DMS79 treated with DMSO at 0.1 percent for 48 hours (cell line): ENCODE measurements at places on chromosomes 6 and 20.

DNA sequence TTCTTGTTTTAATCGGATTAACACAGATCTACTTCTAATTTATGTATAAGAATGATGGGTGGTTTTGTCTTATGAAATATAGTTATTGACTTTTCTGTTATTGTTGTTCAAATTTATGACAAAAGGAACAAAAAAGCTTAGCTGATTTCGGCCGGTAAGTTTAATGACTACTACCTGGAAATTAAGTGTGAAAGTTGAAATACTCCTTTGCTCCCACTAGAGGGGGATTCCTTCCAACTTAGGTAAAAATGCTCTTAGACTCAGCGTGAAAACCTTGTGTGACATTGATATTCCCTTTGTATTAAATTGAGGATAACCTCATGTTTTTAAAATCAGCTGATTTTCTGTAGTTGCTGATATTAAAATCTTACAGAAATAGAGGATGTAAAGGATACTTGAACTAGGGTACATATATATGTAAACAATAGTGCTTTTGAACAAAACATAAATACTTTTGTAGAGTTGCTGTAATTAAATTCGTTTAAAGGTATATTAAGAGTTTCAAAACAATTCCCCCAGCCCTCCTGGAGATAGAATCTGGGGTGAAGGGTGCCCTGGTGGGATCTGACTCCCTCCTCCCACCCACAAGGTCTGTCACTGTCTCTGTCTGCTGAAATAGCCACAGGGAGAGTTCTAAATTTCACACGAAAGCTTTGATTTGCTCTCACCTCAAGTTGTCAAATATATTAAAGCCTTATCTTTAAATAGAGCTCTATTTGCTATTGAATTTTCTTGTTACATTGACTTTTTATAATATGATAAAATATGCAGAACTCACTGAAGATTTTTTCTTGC is 257.5 kb downstream of the ARID1B start:
- DNase-seq: peak; percentile 69

GRCh38 chr20:24465730-24466129 is 3.7 kb upstream of the SYNDIG1 start:
- no peak for DNase-seq

DNA sequence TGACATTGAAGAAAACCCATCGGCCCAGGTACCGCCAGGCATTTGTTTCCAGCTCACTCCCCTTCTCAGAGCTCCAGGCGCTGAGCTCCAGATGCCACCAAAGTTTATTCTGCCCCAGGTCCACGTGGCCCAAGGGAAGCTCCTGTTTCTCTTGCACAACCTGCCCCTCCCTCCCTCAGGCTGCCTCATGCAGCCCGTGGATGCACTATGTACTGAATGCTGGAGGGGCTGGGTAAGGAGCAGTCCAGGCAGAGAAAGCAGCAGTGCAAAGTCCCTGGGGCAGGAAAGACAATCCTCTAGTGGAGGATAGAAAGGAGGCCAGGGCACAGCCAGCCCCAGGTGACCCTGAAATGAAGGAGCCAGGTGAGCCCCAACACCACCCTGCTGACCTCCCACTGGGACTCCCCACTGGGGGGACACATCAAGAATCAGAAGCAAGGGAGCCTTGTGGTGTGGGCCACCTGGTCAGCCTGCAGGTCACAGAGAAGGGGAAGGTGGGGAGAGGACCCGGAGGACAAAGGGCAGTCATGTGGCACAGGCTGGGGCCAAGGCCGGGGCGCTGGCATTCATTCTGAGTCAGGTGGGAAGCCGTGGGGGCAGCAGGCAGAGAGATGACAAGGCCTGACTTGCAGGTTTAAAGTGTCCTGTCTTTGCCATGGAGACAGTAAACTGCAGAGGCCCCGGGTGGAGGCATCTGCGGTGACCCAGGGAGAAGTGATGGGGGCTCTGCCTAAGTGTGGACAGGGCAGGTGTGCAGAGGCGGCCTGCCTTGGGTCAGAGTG is 230.1 kb downstream of the PREX1 start:
- peak; percentile 6 for DNase-seq

GRCh38 chr6:28867086-28867409 is 56.7 kb downstream of the TRIM27 start:
- no peak for DNase-seq

- no peak for DNase-seq
These were observed 46.1 kb downstream of the PRKN start for GRCh38 chr6:162681447-162681846.

- no peak for DNase-seq
These were observed 5.3 kb downstream of the GCLC start for GRCh38 chr6:53539561-53539960.

- no peak for DNase-seq
These were observed 55.8 kb downstream of the RNF182 start for GRCh38 chr6:13980534-13980933.

- no peak for DNase-seq
These were observed 1688.5 kb downstream of the GRIK2 start for GRCh38 chr6:103081876-103082630.

DNA sequence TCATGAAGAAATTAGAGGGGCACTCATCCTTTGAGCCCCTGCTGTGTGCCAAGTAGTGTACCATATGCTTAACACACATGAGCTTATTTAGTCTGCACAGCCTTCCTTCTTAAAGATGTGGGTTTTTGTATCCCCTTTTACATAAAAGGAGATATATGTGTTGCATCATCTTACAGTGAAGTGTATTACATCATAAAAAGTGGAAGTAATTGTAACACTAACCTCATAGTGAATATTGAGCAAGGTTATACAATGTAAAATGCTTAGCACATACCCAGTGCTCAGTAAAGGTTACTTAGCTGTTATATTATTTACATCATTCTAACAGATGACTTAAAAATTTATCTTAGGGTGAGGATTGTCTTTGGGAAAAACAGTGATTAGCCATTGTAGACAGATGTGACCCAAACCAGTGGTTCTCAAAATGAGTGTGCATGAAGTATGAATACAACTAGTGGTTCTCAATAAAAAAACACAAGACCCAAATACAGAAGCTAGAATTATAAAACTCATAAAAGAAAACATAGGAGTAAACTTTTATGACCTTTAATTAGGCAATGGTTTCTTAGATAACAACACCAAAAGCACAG is 3.8 kb upstream of the PIGU start:
- DNase-seq: no peak

DNA sequence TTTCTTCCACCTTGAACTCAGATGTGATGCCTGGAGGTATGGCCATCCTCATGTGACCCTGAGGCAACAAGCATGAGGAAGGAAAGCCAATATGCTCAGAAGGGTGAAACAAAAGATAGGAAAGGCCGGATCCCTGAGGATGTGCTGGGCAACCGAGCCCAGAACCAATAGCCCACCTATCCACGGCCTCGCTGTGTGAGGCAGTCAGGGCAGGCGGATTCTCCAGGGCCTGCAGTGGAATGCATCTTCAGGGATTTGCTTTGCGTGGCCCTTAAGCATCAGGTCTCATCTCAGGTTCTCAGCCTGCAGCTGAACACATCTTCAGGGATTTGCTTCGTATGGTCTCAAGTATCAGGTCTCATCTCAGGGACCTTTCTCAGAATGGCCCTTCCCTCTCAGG is 139.8 kb downstream of the ANKRD60 start:
- no peak for DNase-seq

DNA sequence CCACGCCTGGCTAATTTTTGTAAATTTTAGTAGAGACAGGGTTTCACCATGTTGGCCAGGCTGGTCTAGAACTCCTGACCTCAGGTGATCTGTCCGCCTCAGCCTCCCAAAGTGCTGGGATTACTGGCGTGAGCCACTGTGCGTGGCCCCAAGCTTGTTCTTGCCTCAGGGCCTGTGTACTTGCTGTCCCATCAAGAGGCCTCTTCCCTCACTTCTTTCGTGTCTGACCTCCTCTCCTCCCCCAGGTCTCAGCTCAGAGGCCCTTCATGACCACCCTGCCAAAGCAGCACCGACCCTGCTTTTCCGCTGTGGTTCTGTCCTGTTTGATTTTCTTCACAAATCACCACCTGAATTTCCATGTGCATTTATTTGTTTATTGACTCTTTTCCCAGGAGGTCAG is 10.5 kb upstream of the UBE2V1 start:
- DNase-seq: no peak

DNA sequence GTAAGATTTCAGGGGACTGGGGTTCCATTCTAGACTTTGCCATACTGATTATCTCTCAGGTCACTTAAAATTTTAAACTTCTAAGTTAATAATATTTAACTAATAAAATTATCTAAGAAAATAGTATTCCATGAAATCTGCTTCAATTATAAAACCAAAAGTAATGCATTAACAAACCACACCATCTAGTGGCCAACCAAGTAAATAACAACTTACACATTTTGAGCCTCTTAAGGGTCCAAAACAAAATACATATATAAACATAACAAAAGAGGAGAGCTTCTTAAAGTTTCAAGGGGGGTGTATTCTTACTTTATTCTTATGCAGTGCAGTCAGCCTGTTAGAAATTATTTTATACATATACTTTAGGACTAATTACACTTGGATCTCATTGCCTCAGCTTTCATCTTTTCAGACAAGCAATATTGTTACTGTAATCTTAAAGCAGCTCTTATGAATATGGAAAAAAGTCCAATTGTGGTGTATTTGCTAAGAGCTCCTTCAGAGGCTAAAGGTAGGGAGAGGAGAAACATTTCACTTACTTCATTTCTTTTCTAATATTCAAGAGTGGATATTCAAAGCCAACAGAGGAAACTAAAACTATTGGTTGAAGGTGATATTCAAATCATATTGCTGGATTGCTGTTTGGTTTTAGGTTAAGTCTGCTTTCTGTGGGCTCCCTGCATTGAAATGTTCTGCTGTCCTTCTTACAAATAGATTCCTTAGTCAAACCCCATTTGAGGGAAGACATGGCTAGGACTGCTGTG is 199.7 kb upstream of the SIM1 start:
- peak; percentile 21 for DNase-seq

DNA sequence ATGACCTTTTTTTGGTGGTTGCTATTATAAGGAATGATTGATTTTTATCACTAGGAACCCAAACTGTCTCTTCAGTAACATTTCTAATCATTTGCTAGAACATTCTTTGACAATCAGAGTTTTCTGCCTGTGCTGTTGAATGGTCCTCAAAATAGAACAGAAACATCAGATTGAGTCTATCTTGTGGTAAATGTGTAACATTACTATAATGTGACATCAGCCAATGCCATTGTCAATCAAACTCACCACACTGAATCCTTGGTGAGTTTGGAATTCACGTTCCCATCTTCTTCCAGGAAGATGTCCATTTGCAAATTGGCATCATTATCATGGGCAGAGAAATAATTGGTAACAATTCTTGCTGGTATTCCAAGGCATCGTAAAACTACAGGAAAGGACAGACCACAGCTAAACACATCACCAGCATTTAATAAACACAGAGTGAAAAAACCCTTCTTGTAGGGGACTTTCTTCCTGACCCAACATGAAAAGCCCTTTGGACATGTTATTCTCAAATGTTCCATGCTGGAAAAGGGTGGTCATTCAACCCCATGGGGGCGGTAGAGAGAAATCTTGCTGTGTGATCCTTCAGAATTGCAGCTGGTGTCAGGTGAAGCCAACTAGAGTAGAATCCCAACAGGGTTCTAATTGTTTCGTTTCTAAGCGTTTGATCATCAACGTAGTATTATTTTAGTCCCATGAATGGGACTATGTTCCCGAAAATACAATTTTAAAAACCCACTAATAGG is 98.5 kb downstream of the F13A1 start:
- no peak for DNase-seq

DNA sequence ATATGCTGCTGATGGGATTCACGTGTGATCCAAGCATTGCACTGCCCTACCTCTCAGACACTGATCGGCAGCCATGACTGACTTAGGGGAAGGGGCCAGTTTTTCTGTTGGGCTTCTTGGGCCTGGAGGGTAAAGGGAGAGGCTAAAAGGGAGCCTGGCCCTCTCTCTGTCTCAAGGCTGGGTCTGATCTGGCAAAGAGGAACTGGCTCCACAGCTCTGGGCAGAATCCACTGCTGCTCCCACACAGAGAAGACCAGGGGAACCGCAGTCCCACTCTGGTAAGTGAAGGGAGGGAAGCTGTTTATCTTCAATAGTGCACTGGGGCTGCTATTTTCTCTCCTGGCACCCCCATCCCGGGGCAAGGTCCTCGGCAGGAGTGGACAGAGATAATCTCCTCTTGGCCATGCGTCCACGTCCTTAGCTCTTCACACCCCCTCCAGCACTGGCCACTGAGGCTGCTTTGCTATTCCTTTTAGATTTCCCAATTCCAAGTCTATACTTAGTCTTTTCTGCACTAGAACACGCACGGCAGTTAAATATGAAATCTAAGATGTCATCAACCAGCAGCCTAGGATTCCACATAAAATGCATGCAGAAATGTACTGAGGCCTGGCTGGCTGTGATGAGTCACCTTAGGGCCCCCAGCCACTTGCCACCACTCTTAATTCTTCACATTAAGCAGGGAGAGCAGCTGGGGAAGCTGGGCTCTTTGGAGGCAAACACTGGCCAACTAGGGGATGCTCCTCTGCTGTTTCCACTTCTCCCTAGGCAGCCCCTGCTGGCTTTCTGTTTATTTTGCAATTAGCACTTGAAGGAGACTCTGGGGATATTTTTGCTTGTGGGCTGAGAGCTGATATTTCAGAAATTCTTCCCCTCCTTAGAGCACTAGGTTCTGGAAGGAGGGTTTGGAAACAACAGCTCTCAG is 87.8 kb upstream of the ARMC2 start:
- DNase-seq: peak; percentile 57

GRCh38 chr6:122548820-122549219 is 61.4 kb upstream of the PKIB start:
- no peak for DNase-seq

- no peak for DNase-seq
These were observed 13.1 kb downstream of the RPS10 start for GRCh38 chr6:34412643-34413214.

GRCh38 chr20:25018425-25018824 is 25.9 kb upstream of the APMAP start:
- DNase-seq: no peak

DNA sequence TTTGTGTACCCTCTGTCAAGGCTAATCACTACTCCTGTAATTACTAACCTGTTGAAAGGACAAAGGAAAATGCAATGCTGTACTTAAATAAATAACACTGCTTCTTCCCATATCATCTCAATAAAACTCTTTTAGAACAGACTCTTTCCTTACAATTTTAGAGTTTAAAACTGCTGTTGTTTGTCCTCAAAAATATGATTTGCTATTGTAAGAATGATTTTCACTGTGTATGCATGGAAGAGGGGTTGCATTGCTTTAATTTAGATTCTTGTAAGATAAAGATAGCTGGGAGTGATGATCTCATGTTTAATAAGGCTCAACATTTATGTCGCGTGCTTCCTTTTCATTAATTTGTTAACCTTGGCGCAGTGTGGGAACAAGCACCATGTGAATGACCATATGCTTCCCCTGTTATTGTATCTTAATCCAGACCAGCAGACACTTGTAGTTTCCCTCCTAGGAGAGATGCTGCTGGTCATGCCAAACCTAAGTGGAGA is 89.8 kb upstream of the ATXN1 start:
- DNase-seq: no peak
